Stimulated activated CD4-positive, alpha-beta T cell treated with anti-CD3 and anti-CD28 coated beads, Interleukin-15, amount 100 ng/mL, for 1 hour (primary cell): ENCODE measurements at places on chromosomes 16 and 17.

DNA sequence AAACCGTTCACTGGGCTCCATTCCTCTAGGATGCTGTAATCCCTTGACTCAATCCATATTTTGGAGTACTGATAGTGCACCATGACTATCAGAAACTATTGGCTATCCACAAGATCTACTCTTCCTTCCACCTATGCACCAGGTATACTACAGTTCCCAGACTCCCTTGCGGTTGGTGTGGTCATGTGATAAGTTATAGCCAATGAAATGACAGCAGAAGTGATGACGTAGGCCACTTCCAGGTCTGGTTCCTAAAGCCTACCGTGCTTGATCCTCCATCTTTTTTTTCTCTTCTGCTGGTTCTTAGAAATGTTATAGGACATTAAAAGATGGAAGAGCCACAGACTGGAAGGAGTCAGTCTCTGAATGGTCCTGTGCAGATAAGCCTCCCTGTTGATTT is 278.8 kb upstream of the C16orf82 start:
- no peak for DNase-seq

DNA sequence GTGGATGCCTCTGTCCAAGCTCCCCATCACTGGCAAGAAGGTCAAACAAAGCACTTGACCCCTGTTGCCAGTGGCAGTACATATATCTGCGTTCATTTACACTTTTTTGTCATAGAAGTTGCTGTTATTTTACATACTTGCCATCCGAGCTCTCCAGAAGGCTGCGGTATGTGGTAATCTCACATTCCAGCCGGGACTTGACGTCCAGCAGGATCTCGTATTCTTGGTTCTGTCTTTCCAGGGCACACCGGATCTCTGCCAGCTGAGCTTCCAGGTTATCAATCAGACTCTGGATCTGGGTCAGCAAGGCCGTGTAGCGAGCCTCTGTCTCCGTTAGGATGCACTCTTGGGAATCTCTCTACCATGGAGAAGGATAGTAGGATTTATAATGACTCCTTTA is 6.6 kb downstream of the KRT39 start:
- DNase-seq = no peak

GRCh38 chr17:72931635-72932034 is 160.9 kb downstream of the SLC39A11 start:
- DNase-seq = no peak

- DNase-seq = no peak
Measured at GRCh38 chr17:81090361-81091136, 55.6 kb downstream of the BAIAP2 start.

- DNase-seq = peak; percentile 46
Measured at GRCh38 chr16:67537270-67537635, 8.6 kb downstream of the RIPOR1 start.

DNA sequence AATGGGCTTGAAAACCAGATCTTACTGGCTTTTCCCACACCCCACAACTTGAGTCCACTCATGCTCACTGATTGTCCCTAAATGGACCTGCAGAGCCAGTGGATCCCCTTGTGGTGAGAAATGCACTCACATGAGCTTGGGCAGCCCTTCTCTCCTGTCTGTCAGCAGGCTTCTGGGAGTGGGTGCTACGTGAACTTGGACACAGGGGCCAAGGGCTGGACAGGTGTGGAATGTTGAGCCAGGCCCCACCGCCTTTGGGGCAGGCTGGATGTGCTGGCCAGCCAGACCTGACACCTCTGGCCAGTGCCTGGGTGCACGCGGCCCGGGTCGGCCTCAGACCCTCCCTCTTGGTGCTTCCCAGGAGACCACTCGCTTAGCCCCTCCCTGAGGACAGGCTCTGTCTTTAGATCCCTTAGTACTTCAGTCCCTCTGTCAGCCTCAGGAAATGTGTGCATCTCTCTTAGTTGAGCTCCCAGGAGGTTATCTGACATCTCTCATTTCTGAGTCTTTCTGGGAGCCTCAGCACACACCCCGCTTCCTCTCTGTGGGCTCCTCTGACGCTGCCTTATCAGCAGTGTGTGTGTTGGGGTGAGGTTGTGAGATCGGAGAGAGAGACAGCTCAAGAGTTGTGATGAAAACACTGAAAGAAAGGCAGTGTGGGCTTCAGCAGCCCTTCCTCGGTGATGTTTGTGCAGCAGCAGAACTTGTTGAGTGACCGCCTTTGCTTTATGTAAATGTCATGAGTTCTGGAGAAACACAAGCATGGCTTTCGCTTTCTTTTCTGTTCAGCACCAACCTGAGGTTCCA is 117.0 kb downstream of the RAB11FIP4 start:
- no peak for DNase-seq

- no peak for DNase-seq
Measured at GRCh38 chr17:55652114-55652823, 70.4 kb downstream of the TMEM100 start.
